ENCODE measurements at places on chromosomes 2 and 18.
A peak's percentile ranks its signal among the peaks of the same experiment; 100 is the strongest.

- DNase-seq, result no peak
Observed at GRCh38 chr2:138671566-138671965, 108.6 kb downstream of the NXPH2 start.

DNA sequence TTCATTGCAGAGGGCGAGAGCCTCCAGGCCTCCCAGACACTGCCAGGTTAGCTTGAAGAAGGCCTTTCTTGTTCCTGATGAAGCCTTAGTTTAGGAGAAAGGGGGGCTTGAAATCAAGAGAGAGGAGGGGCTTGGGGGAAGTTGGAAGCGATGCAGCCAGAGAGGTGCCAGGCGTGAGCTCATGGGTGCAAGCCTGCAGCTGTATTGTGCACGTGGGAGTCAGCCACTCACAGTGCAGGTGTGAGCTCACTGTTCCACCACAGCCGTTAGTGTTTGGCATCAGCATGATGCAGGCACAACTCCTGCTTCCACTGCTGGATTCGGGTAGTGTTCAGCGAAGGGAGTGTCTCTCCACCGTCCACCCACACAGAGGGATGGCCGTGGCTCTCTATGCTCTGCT lies 68.4 kb upstream of the ALPP start:
- no peak for DNase-seq

DNA sequence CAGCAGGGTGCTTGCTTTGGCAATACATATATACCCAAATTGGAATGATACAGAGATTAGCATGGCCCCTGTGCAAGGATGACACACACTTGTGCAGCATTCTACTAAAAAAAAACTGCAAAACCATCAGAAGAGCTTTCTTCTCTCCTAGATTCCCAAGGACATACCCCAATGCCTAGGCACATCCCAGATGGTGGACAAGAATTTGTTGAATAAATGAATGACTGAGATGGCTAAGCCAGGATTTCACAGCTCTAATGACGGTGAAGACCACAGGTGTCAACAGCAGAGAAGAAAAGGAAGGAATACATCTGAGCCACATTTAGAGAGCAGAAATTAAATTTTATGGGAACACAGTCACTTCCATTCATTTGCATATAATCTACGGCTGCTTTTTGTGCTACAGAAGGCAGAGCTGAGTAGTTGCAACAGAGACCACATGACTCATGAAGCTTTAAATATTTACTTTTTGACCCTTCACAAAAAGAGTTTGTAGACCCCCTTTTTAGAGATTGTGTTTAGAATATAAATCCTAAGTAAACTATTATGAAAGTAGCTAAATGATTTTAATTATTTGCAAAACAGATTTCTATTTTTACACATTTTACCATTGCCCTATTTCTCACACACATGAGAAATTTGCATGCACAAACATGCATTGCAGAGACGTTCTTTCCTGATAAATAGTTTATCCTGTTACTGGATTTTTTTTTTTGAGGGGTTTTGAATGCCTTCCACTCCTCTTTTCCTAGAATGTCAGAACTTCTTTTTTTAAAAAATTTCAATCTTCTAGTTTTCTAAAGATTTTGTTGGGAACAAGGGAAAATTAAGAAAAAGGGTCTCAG lies 119.0 kb downstream of the PMAIP1 start:
- DNase-seq, result peak; percentile 72

- no peak for DNase-seq
Observed at GRCh38 chr2:31901900-31902299, 108.9 kb downstream of the MEMO1 start.

DNA sequence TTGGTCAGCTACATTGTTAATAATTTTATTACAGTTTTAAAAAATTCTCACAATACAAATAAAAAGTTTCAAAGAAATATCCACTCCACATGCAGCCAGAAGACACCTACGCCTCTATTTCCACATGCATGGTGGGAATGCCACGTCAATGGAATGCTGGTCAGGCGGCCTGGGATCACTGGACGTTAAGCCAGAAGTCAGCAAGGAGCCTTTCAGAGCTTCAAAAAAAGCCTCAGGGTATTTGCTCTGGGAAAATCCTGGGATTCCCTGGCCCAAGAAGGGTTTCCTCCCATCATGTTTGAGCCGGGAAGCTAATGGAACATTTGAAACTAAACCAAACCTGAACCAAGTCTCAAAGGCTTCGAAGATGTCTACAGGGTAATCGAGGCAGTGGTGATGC lies 241.9 kb upstream of the PXDN start:
- no peak for DNase-seq

GRCh38 chr2:85736456-85737355 lies 17.1 kb upstream of the ATOH8 start:
- no peak for DNase-seq

DNA sequence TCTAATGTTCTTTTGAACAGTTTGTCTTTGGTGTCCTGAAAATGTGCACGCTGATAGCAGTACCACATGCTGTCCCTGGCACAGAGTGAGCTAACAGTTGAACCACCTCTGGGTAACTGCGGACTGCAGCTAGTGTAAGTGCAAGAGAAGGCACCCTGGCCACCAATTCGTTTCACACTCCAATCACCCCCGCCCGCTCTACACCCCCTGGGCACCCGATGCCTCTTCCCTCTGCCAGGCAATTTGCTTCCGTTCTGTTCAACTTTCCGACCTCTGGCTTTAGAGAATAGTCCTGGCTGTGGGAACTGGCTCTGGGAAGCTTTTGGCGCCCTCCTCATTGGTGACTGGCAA lies 1.4 kb downstream of the DOCK10 start:
- no peak for DNase-seq

DNA sequence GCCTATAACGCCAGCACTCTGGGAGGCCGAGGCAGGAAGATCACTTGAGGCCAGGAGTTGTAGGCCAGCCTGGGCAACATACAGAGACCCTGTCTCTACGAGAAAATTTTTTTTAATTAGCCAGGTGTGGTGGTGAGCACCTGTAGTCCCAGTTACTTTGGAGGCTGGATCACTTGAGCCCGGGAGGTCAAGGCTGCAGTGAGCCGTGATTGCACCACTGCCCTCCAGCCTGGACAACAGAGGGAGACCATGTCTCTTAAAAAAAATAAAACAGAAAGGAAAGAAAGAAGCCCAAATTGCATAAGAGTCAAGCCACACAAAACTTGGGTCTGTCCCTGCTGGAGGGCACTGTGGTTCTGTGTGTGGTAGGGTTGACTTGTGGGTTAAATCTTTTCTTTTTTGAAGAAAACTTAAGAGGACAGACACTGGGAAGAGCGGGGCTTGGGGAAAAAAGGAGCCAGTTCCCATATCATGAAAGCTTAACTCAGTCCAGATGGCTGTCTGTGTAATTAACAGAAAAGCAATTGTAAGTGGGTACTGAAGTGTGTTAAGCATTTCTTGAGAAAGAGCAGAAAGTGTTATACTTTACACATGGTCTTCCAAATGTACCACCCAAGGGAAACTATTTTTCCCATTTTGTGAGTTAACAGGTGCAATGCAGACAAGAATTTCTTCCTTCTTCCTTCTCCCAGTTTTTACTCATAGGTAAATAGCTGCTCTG lies 115.1 kb downstream of the ALPK2 start:
- DNase-seq, result no peak

- DNase-seq, result no peak
Observed at GRCh38 chr18:52920665-52921064, 580.7 kb downstream of the DCC start.

DNA sequence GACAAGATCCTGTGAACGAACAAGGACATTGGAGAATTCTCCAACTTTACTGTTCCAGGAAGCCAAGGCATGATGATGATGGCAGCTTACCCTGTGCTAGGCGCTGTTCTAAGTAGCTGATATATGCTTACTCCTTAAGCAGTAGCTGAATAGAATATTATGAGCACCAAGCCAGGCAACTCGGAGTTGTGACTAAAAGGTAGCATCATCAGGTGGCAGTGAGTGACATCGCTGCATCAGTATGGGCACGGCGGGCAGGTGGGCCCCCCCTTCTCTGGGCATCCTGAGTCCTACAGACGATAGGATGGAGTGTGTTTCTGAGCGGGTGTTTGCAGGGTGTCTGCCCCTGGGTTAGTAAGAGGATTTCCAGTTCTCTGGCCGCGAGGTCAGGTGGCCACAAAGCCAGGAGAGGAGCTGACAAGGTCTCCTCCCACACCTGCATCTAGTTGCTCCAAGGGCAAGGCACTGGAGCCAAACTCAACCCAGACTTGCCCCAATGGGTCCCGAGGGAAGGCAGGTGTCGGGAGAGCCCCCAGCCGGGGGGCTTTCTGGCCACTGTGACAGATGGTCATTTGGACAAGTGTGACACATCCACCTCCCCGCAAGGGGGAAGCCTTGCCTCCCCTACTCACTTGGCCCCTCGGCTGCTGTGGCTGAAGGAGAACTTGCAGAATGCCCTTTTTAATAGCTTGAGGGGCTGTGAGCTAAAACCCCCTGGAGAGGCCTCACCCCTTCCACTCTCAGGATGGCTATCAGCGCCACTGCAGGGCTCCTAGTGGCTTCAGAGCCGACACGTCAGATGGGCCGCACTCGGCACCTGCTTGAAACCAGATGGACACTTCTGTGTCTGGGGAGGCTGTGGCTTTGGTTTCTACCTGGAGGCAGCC lies 55.5 kb downstream of the CRACDL start:
- DNase-seq, result no peak

GRCh38 chr18:6055711-6056110 lies 160.4 kb upstream of the TMEM200C start:
- no peak for DNase-seq

DNA sequence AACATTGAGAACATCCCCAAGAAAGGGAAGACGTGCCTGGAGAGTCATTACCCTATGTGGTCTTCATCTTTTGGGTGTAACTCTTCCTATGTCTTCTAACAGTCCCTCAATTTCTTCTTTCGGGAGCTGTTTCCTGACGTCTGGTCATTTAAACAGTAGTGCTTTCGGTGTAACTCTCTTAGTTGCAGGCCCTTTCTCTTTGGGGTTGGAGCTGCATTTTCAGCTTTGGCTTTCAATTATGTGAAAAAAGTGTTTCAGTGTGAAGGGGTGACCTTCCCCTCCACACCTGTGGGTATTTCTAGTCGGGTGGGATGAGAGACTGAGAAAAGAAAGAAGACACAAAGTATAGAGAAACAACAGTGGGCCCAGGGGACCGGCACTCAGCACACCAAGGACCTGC lies 105.9 kb downstream of the CERS6 start:
- no peak for DNase-seq

GRCh38 chr2:172811027-172811426 lies 75.4 kb downstream of the RAPGEF4 start:
- DNase-seq, result no peak

Measured in NCI-H526 (cell line).